ENCODE measurements at places on chromosomes 5 and 9.
A peak's percentile ranks its signal among the peaks of the same experiment; 100 is the strongest.

DNA sequence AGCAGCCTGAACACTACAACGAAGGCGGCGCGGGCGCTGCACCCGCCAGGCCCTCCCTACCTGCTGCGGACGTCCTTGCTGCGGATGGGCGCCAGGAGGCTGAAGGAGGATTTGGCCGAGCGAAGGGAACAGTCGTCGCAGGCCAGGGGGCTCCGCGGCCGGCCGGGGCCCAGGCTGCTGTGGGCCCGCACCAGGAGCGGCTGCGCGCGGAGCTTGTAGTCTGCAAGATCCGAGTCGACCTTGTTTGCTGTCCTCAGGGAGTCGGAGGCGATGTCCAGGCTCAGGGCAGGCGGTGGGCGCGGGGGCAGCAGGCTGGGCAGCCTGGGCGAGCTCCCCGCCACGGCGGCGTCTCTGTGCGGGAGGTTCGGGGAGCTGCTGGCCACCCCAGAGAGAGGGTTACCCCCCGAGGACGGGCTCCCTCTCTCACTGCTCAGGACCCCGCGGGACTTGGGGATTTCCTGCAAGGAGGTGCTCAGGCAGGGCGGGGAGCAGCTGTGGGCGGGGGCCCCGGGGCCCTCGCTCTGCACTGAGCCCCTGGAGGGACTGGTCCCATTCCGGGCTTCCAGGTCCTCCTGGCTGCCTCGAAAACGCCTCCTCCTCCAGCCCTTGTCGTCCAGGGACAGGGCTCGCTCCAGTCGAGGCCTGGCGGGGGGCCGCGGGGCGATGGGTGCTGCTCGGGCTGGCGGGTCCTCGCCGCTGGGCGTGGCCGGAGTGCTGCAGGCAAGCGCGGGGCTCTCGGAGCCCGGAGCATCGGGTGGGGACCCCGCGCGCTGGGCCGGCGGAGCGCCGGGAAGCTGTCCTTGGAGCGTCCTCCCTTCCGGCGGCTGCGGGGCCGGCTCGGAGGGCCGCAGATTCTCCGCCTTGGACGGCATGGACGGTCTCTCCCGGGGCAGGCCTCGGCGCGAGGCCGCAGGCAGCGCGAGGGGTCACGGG, 831 bp downstream of the INPP5E start:
- DNase-seq = peak; percentile 46

GRCh38 chr5:59282726-59283125, 610.8 kb downstream of the PDE4D start:
- no peak for DNase-seq

GRCh38 chr5:159227452-159227851, 18.1 kb upstream of the RNF145 start:
- DNase-seq = no peak

DNA sequence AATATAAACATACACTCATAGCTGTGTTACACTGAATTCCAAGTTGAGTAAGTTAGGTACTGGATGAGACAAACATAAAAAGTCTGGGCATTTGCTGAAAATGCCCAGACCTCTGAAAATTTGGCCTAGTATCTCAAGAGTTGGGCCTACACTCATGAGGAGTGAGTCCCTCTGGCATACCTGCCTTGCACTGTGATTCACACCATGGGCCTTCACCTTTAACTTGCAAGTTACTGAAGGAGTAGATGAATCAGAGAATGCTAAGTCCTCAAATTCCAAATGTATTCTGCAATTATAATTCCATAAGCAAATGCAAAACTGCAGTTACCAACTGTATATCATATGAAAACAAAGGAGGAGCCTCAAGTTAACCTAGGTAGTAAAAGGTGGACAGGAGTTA, 32.3 kb upstream of the C9orf40 start:
- no peak for DNase-seq
